Occipital lobe (tissue), 3 donors: ENCODE measurements at places on chromosomes 6 and 20.

DNA sequence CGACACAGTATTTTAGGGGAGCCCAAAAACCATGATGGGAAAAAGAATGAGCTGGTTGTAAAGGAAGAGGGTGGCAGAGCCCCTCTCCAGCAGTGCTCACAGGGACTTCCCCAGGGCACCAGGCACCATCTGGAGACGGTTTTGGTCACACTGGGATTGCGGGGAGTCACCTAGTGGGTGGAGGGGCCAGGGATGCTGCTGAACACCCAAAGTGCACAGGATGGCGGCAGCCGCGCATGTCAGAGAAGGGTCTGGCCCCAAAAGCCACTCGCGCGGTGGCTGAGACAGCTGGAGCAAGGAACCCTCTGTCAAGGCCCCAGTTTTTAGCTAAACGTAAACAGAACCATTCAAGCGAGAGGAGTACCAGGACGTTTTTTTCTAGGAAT lies 10.8 kb downstream of the CTSZ start:
- no peak for DNase-seq

DNA sequence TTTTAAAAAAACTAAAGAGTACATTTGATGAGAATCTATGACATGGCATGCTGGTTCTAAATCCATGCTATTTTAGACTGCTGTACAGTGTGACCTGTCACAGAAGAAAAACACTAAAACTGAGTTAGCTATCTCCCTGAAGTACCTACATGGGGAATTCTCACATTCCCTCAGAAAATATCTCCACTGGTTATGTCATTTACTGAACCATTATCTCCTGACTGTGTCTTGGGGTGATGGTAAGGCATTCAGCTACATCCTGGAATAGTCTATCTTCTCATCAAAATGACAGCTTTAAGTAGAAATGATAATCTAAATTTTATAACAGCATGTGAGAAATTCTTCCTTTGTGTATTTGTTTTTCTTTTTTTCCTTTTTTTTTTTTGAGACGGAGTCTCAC lies 172.1 kb upstream of the HTR1E start:
- DNase-seq, result no peak

DNA sequence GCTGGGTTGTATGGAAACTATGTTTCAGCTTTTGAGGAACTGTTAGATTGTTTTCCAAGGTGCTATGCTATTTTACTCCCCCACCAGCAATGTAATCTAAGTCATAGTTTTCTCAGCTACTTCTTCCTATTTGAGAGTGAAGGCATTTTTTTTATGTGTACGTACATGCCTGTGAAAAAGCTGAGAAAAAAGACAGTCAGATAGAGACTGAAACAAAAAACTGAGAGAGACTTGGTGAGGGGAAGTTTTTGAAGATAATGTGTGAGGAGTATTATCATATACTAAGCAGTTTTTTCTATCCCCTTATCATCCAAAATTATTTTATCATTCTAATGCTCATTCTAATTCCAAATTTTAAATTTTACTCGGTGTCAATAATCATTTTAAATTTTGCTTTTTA lies 780.0 kb downstream of the BCKDHB start:
- no peak for DNase-seq

DNA sequence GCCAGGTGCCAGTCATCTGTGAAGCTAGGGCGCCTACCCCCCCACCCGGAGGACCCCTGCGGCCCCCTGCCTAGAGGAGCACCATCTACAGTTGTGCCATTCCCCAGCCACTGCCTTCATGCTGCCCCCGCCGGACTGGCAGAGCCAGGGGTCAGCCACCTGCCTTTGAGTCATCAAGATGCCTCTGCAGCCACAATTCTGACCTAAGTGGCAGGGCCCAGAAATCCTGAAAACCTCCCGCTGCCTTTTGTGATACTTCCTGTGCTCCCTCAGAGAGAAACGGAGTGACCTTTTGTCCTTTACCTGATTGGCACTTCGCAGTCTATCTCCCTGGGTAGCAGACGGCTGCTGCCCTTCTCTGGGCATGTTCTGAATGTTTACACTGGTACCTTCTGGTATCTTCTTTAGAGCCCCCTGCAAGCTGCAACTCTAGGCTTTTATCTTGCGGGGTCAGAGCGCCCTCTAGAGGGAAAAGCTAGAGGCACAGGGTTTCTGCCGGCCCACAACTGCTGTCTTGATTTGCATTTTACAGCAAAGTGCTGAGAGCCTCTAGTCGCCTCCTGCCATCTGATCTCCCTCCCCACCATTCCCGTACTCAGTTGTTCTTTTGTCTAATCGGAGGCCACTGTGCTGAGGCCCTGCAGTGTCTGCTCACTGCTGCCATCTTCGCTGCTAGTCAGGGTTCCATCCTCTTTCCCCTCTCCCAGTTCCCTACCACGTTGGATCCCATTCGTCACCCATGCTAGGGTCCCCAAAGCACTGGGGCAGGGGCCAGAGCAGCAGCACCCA lies 26.9 kb downstream of the SPATA2 start:
- DNase-seq, result peak; percentile 65

GRCh38 chr6:17987697-17988421 lies 424 bp upstream of the KIF13A start:
- DNase-seq, result peak; percentile 71

DNA sequence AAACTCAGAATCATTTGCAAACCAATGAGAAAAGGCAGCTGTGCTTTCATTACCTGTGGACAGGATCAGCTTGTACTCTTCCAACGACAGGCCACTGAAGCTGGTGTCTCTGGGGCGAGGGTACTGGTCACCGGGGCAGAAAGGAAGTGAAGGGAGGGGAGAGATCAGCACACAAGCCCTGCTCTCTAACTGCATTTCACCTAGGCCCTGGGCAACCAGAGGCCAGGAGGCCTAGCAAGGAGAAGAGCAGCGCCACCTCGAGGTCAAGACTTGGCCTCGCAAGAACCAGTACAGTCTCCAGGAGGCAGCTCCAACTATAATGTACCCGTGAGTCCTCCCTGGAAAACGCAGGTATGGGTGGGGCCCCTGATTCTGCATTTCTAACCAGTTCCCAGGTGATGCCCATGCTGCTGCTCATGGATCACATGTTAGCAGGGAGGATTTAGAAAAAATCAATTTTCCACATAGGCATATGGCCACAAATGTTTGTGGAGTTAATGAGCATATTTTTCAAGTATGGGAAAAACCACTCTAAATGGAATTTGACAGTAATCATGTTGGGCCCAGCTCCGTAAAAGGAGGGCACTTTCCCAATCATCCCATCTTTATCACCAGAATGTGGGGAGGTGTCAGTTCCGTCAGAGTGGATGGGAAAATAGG lies 11.0 kb downstream of the UQCC2 start:
- no peak for DNase-seq
